ENCODE measurements at places on chromosomes 16 and 17.

DNA sequence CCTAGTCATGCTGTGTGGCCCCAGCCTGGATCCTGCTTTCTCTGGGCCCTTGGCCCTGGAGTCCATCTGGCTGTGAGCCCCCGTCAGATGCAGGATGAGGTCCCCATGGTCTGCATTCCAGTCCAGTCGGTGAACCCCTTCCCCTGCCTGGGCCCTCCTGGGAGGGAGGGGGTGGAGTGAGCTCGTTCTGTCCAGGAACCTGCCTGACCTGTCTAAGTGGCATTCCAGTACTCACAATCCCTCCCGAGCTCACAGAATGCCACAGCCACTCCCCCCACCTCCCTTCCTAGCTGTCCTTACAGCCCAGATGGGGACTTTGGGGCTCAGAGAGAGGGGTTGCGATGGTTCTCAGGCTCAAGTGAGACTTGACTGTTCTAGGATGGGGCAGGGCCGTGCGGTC lies 15.5 kb downstream of the SPNS2 start:
- DNase-seq: no peak

DNA sequence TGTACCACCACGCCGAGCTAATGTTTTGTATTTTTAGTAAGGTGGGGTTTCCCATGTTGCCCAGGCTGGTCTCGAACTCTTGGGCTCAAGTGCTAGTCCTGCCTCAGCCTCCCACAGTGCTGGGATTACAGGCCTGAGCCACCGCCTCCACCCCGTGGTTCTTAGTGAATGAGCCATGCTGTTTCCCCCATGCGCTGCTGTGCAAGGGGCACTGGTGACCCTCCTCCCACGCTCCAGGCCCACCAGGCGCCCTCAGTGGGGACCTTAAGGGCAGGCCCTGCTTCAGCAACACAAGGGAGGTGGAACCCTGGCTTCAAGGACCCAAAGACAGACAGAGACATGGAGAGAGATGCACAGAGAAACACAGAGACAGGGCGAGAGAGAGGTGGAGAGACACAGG lies 15.4 kb upstream of the NUDT16L1 start:
- no peak for DNase-seq

DNA sequence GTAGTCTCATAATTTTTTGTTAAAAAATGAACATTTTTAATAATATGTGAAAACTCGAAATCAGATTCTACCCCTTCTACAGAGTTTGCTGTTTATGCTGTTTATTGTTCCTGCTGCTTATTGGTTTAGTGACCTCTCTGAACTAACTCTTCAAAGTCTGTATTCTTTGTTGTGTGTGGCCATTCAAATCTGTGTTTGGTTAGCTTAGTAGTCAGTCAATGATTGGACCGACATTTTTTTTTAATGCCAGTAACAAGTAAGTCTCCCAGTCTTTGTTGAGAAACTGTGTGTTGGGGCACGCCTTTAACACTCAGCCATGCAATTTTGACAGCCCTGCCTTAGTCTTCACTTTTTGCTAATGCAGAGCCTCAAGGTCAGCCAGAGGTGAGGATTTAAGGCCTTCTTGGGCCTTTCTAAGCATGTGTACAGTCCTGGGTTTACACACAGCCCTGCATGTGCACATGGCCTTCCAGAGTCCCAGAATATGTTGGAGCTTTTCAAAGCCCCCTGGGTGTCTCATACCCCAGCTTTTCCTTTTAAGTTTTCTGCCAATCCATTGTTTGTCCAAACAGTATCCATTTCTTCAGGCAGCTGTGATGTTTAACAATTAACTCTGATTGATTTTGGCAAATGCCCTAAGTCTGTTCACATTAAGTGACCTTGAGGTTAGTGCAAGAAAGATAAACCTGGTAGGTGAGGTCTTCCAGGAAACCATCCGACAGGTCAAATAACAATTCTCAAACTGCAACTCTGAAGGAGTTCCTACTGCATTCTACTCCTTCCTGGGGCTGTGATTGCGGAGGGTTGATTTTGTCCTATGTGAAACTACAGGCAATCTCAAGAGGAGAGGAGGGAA lies 389.3 kb downstream of the PMP22 start:
- no peak for DNase-seq

GRCh38 chr17:75044716-75045115 lies 2.1 kb downstream of the ATP5PD start:
- DNase-seq: no peak

GRCh38 chr17:81854974-81855774 lies 5.2 kb downstream of the P4HB start:
- no peak for DNase-seq

GRCh38 chr17:35287286-35287811 lies 44.5 kb downstream of the SLFN5 start:
- DNase-seq: no peak

GRCh38 chr16:82470016-82470415 lies 156.8 kb upstream of the CDH13 start:
- no peak for DNase-seq

GRCh38 chr16:81607805-81608522 lies 163.4 kb downstream of the CMIP start:
- DNase-seq: no peak

- no peak for DNase-seq
These were observed 9.7 kb upstream of the NKD1 start for GRCh38 chr16:50538411-50539052.

DNA sequence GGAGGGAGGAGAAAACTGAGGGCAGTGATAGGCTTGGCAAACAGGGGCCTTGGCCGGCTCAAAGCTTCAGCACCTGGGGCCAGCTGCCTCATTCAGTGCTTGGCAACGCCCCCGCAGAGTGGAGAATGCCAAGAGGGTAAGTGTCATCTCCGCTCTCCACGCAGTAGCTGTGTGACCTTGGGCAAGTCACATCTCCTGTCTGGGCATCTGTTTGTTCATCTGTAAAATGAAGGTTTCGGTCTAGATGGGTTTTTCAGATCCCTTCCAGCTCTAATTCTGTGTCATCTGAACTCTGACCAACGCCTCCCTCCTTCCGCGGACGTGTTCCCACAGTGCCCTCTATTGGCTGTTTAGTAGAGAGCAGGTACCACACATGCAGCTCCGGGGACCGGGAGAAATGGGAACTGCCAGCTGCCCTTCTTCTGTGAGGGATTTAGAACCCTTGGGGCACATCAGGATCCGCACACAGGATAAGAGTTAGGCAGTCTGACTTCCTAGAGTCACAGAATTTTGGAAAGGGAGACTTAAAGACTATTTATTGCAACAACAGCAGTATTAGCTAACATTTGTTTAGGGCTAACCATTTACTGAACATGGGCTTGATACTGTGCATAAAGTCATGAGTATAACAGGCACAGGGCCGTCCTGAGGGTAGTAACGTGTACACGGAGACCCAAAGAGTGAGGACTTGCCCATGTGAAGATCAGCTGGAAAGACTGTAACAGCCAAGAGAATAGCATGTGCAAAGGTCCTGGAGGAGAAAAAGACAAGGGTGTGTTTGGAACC lies 26.8 kb downstream of the GP2 start:
- DNase-seq: no peak

DNA sequence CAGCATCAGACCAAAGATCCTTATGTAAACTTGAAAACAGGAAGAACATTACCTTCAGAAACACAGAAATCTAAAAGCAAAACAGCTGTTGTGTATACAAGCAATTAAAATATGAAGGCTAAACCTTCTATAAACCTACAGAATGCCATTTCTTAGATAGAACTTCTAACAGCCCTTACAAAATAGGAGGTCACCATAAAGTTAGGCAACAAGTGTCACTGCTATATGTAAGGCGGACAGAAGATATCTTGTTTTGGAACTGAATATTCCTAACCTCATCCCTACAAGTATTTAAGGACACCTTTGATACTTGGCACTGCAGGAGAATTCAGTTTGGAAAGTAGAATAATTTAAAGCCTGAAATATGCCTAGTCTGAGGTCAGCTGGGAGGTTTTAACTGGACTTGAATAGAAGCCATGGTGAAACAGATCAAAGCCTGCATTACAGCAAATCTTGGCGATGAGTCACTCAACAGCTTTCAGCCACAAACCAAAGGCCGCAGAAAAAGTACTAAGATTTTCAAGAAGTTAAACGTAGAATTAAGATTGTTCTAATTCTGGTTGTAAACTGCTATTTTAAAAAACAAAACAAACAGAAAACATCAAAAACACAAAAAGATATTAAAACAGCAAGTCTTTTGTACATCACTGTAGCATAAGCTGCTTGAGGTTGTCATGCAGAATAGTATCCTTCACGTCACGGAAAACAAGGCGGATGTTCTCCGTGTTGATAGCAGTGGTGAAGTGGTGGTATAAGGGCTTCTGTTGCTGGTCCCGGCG lies 42.7 kb downstream of the GNA13 start:
- peak; percentile 57 for DNase-seq

DNA sequence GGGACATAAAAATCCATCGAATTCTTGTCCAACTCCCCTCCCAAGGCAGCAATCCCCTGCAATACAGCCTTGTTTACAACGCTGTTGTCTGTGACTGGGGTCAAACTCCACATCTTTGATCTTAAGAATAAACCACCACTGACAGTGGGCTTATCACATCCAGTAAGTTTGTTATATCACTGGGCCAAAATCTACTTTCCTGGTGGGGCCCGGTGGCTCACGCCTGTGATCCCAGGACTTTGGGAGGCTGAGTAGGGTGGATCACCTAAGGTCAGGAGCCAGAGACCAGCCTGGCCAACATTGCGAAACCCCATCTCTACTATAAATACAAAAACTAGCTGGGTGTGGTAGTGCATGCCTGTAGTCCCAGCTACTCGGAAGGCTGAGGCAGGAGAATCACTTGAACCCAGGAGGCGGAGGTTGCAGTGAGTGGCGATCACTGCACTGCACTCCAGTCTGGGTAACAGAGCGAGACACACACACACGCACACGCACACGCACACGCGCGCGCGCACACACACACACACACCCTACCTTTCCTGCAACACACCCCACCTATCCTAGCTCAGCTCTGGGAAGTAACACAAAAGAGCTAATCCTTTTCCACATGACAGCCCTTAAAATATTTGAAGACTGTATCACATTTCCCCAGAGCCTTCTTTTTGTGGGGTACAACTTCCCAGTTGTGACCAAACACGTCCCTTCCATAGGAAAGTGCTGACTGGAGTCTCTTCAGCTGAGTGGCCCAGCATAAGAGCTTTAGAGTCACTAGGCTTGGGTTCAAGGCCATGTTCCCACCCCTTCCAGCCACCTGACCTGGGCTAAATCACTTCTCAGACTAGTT lies 20.9 kb upstream of the ABCC1 start:
- DNase-seq: no peak

DNA sequence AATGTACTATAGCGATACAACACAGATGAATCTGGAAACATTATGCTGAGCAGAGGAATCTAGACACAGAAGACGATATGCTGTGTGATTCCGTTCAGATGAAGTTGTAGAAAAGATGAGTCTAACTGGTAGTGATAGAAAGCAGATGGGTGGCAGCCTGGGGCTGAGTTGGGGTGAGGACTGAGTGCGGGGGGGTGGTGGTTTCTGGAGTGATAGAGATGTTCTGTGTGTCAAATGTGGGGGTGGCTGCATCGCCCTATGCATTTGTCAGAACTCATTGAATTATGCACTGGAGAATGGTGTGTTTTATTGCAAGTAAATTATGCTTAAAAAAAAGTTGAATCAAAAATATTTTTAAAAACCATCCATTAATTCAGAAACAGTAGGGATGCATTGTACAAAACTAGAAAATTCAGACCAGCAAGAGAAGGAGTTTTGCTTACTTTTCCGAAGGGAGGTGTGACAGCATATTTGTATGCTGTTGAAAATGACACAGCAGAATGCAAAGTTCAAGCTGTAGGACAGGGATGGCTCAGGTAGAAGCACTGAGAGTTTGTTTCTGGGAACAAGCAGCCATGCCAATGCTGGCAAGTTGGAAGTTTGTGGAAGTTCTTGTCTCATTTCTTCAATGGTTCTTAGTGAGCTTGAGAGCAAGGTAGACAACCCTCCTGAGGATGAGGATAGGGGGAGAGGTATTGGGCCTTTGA lies 13.0 kb upstream of the DRG2 start:
- no peak for DNase-seq

DNA sequence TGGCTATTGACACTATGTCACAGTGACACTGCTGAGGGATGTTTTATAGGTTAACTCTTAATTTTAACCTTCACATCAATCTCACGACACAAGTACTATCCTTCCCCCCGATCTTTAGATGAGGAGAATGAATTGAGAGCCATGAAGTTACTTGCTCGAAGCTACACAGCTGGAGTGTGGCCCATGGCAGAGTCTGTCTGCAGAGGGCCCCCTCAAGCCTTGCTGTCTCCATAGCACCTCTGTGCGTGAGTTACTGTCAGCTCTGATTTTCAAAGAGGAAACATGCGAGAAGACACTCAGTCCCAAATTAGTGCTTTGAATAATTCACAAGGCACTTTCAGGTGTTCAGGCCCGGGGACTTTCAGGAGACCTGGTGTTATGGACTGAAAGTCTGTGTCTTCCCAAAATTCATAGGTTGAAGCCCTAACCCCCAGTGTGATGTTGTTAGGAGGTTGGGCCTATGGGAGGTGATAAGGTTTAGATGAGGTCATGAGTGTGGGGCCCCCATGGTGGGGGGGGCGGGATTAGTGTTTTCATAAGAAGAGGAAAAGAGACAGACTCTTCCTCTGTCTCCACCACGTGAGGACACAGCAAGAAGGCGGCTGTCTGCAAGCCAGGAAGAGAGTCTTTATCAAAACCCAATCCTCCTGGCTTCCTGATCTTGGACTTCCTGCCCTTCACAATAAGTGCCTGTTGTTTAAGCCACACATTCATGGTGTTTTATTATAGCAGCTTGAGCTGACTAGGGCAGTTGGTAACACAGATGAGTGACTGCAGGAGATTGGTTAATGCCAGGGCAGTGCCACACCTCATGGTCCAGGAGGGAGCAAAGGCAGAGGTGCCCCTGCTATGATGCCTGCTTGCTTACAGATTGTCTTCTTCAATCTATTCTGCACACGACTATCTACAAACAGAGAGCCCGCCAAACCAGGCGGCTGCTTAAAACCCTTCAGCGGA lies 281.8 kb downstream of the HAPSTR1 start:
- DNase-seq: no peak

DNA sequence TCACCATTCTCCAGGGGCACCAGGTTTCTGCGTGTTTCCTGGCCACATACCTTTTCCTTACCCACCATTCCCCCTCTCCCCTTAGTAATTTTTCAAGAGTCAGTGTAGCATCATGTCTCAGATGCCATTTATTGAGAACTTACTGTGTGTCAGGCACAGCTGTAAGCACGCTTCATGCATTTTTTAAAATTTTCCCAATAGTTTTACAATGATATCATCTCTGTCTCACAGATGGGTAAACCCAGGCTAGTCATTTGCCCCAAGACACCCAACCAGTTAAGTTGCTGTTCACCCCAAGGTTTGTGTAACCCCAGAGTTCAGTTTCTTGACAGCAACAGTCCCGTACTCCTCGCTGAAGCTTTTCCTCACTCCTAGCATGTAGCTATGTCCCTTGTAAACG lies 56.4 kb upstream of the IRX3 start:
- no peak for DNase-seq
